ENCODE measurements at places on chromosomes 5 and 9.

DNA sequence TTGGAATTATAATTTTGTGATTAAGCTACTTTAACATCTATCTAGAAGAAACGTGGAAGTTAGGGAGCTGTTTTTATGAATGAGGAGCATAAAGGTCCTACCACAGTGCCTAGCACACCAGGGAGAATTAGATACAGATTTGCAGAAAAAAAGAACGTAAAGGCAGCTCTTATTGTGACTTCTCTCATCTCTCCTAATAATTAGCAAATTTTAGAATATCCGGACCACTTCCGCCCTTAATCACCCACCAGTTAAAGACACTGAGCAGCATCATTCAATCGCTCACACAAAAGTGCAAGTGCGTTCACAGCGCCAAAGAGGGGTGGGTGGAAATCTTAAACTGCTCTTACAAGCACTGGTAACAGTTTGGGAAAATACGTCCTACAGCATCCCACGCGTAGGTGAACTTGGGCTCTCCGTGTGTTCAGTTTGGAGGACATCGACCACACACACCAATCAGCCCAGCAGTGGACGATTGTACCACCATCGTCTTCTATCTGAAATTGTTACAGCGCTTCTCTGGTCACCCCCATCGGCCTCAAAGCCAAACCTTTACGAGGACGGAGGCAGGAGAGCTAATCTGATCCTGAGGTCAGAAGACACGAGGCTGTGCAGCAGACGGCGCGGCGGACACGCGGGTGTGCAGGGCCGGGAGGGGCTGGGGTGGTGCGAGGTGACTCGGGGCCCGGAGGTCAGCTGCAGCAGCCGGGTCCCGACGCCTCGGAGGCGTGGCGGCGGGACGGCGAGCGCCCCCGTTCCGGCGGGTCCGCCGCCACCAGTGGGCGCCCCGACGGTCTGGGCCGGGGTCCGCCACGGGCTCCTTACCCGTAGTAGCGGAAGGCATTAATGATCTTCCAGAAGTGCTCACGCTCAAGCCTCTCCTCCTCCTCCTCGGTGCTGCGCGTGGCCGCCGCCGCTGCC is 646 bp downstream of the CARNMT1 start:
- no peak for DNase-seq

- no peak for DNase-seq
These were observed 102.5 kb downstream of the ANKRD55 start for GRCh38 chr5:56130664-56131063.

DNA sequence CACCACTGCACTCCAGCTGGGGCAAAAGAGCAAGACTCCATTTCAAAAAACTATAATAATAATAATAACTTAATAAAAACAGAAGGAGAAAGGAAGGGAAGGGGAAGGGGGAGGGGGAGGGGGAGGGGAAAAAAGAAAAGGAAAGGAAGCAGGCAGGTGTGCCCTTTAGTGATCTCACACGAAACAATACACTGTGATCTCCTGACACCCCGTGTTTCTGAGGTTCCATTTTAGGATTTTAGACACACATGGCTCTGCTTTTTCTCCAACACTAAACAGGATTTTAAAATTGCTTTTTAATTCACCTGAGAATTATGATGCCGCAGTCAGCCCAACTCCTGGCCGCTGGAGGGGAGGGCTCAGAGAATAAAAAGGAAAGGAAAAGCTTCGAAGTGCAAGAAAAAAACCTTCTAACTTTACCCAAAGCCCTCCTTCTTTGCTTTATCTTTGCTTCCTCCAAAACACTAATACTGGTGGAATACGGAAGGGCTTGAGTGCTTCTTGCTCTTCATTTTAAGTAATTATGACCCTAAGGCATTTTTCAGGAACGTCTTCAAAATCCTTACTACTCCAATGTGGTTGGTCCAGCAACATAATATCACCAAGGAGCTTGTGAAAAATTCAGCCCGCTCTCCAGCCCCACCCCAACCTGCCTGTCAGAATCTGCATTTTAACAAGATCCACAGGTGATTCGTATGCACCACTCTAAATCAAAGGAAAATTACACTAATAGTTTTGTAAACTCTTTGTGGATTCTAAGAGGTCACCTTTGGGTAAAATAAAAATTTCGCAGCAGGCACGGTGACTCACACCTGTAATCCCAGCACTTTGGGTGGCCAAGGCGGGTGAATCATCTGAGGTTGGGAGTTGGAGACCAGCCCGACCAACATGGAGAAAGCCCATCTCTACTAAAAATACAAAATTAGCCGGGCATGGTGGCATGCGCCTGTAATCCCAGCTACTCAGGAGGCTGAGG is 66.0 kb downstream of the MYO10 start:
- no peak for DNase-seq

- DNase-seq = no peak
These were observed 323.4 kb downstream of the KDM4C start for GRCh38 chr9:7081065-7081600.

- no peak for DNase-seq
These were observed 125.5 kb upstream of the IFNE start for GRCh38 chr9:21607576-21607975.

DNA sequence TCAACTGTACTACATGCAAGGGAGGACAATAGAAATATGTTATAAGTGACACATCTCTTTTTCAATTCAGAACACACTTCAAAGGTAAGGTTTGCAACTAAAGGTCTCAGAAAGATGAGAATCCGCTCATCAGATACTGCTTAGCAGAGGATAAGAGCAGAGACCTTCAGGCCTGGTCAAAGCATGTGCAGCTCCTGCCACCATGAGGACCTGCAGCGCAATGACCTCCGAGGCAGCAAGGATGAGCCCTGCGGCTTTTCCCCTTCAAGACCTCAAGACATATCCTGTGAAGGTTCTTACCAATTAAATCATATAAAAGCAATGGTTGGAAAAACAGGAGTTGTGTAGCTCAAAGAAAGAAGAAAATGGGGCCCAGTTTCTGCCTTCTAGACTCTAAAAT is 135.8 kb downstream of the TRIM36 start:
- no peak for DNase-seq

DNA sequence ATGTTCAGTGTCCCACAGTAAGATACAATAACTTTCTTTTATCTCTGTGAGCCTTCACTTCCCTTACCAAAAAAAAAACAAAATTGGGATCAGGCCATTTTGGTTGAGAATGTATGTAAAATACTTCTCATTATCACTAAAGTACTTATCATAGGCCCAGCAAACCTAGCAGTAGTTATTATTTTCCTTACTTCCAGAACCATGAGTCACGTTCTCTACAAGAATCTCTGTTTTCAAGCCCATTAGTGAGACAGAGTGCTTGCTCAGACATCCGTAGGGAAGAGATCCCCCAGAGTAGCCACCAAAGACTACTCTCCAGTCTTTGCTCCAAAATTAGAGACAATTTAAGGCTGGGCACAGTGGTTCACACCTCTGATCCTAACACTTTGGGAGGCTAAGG is 103.9 kb upstream of the NR5A1 start:
- no peak for DNase-seq

- DNase-seq = no peak
These were observed 7.2 kb upstream of the RNU6ATAC start for GRCh38 chr9:134171316-134172197.

DNA sequence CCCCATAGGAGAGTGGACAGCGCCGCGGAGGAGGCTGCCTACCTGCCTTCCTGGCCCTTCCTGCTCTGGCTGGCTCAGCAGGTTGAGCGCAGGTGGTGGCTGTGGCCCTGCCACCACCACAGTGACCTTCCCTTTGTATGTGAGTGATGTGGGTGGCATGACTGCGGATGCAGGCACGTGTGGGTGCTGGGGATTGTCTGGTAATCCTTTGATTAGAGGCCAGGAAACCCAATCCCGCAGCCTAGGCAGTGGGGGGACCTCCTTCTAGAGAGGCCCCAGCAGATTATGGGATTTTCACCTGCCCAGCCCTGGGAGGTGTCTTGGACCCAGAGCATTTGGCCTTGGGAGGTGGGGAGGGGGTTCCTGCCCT is 16.5 kb downstream of the RXRA start:
- no peak for DNase-seq

DNA sequence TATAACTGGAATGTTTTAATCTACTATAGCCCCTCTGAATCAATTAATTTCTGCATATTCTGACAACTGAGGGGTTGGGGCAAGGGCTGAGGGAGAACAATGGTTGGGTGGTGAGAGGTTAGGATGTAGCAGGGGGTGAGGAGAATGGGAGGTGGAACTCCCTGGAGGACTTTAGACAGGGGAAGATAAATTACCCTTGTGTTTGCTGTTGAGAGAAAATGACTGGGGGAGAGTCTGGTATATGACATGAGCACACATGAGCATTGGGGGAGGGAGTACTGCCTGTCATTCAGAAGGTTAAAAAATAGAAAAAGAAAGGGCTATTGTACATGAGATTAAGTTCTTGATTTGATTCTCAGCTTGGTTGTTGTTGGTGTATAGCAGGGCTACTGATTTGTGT is 37.2 kb upstream of the PAPPA start:
- DNase-seq = no peak

DNA sequence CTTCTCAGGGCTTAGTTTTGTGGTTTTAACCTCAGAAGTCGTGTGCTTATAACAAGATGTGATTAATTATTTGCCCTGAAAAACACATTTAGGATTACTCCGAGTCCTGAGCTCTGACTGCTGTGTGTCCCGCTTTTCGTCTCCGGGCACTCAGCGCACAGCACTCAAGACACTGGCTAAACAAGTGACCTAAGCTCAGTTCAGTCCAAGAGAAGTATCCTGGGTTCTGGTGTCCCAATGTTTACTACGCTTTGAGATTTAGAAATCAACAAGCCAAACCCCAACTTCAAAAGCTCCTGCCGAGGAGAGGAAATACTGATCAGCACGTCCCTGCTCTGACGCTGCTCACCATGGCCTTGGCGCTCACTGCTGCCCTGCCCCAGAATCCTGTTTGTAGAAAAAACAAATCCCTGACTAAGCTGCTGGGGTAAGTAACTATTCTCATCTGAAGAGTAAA is 53.2 kb downstream of the IPPK start:
- DNase-seq = no peak

DNA sequence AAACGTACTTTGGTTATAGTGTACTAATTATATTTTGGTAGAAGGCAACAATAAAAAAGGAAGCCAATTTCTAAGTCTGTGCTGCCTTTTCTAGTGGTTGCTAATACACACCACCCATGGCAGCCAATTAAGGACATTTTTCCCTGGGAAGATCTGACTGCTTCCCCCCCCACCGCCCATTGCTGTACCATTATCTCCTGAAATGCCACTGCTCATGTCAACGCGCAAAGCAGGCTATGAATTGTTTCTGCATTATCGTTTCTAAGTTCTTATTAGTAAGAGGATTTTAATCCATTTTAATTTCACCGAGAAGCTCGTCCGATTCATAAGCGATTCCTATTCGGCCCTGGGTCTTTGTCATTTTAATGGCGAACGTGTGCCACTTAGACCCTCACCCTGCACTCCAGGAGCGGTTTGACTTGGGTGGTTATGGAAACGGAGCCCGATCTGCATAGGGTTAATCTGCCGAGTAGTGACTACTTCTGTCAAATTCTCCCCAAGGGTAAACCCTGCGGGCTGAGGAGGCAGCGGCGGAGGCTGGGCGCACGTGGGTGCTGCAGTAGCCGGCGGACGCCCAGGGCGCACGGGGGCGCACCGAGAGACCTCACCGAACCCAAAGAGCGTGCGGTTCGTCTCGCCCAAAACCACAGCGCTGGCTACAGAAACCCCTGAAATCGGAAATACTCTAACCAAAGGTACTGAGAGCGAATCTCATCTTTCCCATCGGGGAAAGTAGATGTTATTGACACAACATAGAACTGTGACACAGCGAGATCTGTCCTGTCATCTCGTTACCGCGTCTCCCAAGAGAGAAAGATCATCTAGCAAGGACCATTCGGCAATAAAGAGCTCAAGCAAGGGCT is 55.8 kb upstream of the SHC3 start:
- no peak for DNase-seq

GRCh38 chr5:143119881-143120341 is 283.6 kb downstream of the NR3C1 start:
- no peak for DNase-seq

DNA sequence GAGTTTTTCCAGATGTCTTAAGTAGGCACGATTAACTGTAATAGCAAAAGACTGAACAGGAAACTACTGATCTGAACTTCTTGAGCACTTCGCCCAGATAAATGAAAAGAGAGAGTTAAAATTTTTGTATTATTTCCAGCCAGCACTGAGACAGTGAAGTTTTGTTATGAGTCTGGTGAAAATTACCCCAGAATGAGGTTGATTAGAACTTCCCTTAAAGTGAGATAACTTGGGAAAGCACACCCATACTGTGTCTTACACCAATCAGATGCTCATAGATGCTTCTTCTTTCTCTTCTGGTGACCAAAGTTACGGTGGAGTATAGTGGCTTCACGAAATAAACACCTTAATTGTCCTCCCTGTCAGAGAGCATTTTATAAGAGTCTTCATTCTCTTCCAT is 131.8 kb upstream of the SLC12A2 start:
- DNase-seq = no peak

GRCh38 chr9:128148509-128149000 is 698 bp upstream of the LCN2 start:
- no peak for DNase-seq

DNA sequence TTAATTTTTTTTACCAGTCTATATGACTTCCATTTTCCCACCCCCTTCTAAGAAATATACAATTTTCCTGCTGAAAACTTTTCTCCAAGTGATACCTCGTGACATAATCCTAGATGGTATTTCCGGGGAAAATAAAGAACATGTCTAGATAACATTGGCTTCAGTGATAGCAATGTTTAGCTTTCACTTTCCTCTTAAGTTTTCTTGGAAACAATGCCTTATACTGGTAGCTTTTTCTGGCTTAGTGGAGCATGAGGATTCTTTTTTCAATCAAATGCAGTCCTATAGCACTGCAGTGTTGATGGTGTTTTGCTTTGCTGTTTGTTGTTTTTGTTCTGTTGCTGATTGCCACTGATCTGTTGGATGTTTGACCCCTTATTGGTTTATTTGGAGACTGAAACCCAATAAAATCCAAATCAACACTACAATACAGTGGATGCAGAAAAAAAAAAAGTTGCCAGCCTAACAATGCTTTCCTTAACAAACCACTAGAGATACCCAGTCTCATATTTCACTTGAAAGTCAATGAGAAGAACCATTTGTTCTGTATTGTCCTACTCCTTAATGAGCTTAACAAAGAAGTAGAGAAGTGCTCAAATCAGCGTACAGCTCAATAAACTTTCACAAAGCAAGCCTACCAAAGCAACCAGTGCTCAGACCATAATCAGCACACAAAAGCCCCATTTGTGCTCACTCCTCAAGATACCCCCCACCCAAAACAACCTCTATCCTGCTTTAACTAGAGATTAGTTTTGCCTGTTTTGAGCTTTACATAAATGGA is 74.2 kb upstream of the GRAMD2B start:
- no peak for DNase-seq

DNA sequence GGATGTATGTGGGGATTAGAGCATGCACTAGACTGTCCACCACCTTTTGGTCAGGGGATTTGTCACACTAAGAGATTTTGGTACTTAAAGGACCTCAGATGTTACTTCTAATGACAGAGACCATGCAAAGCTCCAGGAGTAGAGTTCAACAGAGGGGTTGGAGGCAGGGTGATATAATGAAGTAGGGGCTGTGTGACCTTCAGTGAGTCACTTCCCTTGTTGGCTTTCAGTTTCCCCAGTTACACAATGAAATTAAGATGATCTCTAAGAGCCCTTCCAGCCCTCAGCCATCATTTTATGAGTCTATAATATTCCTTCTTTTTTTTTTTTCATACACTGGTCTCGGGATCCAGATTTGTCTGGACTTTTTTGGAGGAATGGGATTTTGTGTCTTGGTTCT is 26.8 kb downstream of the GLRA1 start:
- DNase-seq = no peak

Data from T1000 (cell line).